ENCODE measurements at places on chromosomes 6 and 20.

- H3K4me1 ChIP-seq, result no peaks in the 10 kb centered on the region
- no peaks in the 10 kb centered on the region for H3K36me3 ChIP-seq
- H3K27me3 ChIP-seq, result no peaks in the 10 kb centered on the region
- no peak overlapping the region for H3K4me3 ChIP-seq
- DNase-seq, result no peak
These were observed 580.7 kb downstream of the LMBRD1 start for GRCh38 chr6:69216127-69216526.

GRCh38 chr6:4401408-4402368, 266.3 kb upstream of the ECI2 start:
- no peak overlapping the region for H3K4me3 ChIP-seq
- no peaks in the 10 kb centered on the region for H3K4me1 ChIP-seq
- no peak overlapping the region for H3K27ac ChIP-seq
- H3K27me3 ChIP-seq, result peaks cover 6% of the 10 kb centered on the region

DNA sequence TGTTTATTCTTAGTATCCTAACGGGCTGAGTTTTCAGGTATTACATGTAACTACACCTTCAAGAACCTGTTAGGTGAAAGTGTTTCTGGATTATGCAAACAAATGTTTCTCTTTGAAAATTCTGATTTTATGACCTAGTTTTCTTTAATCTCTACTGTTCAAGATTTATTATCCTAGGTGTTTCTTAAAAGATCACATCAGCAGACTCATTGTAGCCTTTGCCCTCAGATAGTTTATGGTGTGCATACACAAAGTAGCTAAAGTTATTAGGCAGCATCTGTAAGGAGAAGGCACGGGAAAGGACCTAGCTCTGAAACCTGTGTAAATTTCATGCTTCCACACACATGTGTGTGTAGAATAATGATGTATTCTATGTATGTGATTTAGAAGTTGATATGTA, 21.7 kb downstream of the PANK2 start:
- no peak overlapping the region for H3K4me3 ChIP-seq
- H3K27me3 ChIP-seq, result no peaks in the 10 kb centered on the region

DNA sequence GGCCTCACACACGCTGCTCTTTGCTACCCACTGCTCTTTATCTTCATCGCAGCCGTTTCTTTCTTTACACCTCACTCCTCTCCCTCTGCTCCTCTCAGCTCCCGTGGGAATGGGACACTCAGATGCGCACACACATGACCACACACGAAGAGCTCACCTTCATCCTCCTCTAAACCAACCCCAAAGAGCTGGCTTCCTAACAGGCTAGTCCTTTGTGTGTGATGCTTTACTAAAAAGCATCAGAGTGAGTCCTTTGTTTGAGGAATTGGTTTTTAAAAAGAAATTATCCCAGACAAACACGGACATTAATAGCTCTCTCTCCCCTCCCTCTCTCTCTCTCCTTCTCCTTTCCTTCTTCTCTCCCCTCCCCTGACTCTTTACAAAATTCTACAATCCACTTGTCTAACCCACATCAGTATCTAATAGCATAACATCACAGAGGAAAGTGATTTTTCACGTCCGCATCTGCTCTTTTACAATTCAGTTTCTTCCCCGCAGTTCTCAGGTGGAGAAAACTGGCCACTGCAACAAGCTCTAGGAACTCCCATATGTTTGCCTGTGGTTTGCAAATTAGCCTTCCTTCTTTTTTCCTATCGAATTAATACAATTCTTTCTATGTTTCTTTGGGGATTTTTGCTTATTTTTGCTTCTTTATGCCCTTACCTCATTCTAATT, 306.8 kb upstream of the CNR1 start:
- DNase-seq, result no peak
- no peak overlapping the region for H3K27ac ChIP-seq
- H3K4me3 ChIP-seq, result no peak overlapping the region
- H3K27me3 ChIP-seq, result peaks cover 10% of the 10 kb centered on the region

GRCh38 chr20:22728146-22728745, 143.9 kb upstream of the FOXA2 start:
- no peak overlapping the region for H3K4me3 ChIP-seq
- H3K4me1 ChIP-seq, result no peaks in the 10 kb centered on the region

- H3K27me3 ChIP-seq, result peaks cover 4% of the 10 kb centered on the region
- no peaks in the 10 kb centered on the region for H3K36me3 ChIP-seq
- no peak overlapping the region for H3K4me3 ChIP-seq
- no peak overlapping the region for H3K27ac ChIP-seq
- DNase-seq, result no peak
- no peaks in the 10 kb centered on the region for H3K4me1 ChIP-seq
These were observed 54.5 kb downstream of the RIPOR3 start for GRCh38 chr20:50636601-50637540.

DNA sequence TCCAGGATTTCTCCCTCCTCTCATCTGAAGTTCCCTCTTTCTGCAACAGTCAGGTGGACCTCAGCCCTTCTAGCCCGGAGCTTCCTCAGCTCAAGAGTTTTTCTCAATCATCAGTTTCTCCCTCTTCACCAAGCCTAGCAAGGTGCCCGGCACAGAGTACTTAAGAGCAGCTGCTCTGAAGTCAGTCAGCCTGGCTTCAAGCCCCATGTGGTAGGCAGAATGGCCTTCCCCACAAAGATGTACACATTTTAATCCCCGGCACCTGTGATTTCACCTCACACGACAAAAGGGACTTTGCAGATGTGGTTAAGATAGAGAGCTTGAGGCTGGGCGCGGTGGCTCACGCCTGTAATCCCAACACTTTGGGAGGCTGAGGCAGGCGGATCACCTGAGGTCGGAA, 15.1 kb upstream of the RBPJL start:
- H3K27me3 ChIP-seq, result peaks cover 53% of the 10 kb centered on the region
- no peak for DNase-seq
- peaks cover 4% of the 10 kb centered on the region for H3K36me3 ChIP-seq
- H3K27ac ChIP-seq, result no peak overlapping the region

- no peak overlapping the region for H3K27ac ChIP-seq
- H3K36me3 ChIP-seq, result no peaks in the 10 kb centered on the region
- peaks cover 5% of the 10 kb centered on the region for H3K27me3 ChIP-seq
These were observed 37.0 kb downstream of the BMP7 start for GRCh38 chr20:57229490-57229889.
